Lung (tissue), 17 donors: ENCODE measurements at places on chromosomes 4 and X. TPM values are rescaled to one million over a fixed set of nuclear protein-coding genes. Genes with fewer than 3 reads are reported as not detected.
A peak's percentile ranks its signal among the peaks of the same experiment; 100 is the strongest.

- DNase-seq = peak; percentile 69
- no peak overlapping the region for H3K4me3 ChIP-seq
- H3K27ac ChIP-seq = peak overlapping the region; percentile 93
- H3K36me3 ChIP-seq = no peaks in the 10 kb centered on the region
- H3K4me1 ChIP-seq = peaks cover 22% of the 10 kb centered on the region
These were observed 98.1 kb downstream of the MGST2 start for GRCh38 chr4:139763672-139764071.

DNA sequence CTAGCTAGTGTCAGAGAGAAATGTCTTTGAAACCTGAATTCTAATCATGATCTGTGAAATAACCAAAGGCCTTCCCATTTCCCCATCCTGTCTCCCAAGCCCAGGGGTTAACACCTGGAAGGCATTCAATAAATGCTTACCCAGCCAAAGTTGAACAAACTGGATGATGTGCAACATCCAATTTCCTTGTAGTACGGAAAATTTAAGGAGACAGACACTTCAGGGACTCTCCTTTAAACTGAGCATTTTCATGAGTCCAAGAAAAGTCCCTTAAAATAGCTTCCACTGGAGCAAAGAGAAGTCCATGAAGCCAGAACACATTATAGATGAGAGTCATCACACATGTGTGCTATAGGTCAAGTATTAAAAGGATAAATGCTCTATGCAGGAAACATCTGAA, 271.2 kb downstream of the RAB28 start:
- H3K4me1 ChIP-seq = no peaks in the 10 kb centered on the region
- H3K4me3 ChIP-seq = no peak overlapping the region
- H3K27me3 ChIP-seq = no peaks in the 10 kb centered on the region

DNA sequence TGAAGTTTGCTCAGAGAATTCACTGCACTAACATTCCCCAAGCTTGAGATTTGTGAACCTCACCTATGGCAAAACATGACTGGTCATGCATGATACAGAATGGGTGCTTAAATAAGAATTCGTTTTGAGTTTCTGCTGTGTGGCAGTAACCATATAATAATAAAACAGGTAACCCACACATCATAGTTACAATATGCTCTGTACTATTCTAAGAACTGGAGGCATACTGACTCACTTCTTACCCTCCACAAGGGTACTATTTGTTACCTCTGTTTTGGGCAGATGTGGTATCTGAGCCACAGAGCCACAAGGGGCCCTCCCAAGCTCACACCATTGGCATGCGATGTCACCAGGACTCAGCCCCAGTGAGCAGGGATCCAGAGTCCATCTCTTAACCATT, 17.6 kb downstream of the SLC2A9 start:
- no peak overlapping the region for H3K27ac ChIP-seq
- DNase-seq = no peak
- no peaks in the 10 kb centered on the region for H3K36me3 ChIP-seq
- no peak overlapping the region for H3K4me3 ChIP-seq
- H3K27me3 ChIP-seq = no peaks in the 10 kb centered on the region

DNA sequence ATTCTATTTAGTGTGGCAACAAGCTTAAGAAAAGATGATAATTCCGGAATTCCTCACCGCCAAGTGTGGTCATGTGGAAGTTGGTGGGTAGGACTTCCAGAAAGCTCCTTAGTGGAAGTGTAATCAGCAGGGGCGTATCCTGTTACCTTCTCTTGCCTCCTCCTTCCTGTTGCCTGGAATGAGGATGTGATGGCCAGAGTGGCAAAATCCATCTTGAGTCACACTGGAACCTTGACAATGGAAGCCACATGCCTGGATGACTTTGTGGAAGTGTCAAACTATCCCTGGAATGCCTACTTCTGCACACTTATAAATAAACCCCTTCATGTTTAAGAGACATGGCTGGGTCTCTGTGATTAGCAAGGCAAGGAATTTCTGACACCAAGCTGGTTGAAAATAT, 191.0 kb downstream of the PRDM5 start:
- DNase-seq = no peak
- H3K27ac ChIP-seq = no peak overlapping the region
- no peaks in the 10 kb centered on the region for H3K27me3 ChIP-seq
- H3K36me3 ChIP-seq = no peaks in the 10 kb centered on the region
- no peak overlapping the region for H3K4me3 ChIP-seq

DNA sequence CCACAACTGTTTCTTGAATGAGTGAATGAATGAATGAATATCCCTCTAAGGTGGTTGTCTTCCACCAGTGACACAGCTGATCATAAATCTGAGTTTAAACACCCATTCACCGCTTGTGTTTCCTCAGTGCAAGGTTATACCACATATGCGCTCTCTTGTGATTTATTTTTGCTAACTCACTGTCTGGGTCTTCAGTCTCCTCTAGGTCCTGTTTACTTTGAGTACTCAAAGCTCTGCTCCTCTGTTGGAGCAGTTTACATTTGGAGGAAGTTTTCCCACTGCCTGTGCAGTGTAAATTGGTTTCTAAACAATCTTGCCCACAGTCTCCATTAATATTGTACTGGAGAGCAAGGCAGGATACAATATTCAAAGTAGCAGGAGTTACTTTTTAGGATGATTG, 212.6 kb upstream of the JADE1 start:
- no peaks in the 10 kb centered on the region for H3K27me3 ChIP-seq
- H3K36me3 ChIP-seq = no peaks in the 10 kb centered on the region
- no peak for DNase-seq
- no peak overlapping the region for H3K27ac ChIP-seq
- H3K4me3 ChIP-seq = no peak overlapping the region
- H3K4me1 ChIP-seq = peaks cover 23% of the 10 kb centered on the region

- peaks cover 64% of the 10 kb centered on the region for H3K27me3 ChIP-seq
- no peak overlapping the region for H3K27ac ChIP-seq
- DNase-seq = no peak
- no peaks in the 10 kb centered on the region for H3K4me1 ChIP-seq
These were observed 4.3 kb downstream of the ESX1 start for GRCh38 chrX:104250470-104250869.

GRCh38 chr4:2064276-2064991, 5.3 kb downstream of the NAT8L start:
- no peak overlapping the region for H3K27ac ChIP-seq
- no peak overlapping the region for H3K4me3 ChIP-seq
- no peaks in the 10 kb centered on the region for H3K36me3 ChIP-seq
- no peaks in the 10 kb centered on the region for H3K4me1 ChIP-seq
- no peak for DNase-seq
- H3K27me3 ChIP-seq = peaks cover 7% of the 10 kb centered on the region

- peak; percentile 48 for DNase-seq
- H3K4me1 ChIP-seq = no peaks in the 10 kb centered on the region
- H3K36me3 ChIP-seq = no peaks in the 10 kb centered on the region
- H3K4me3 ChIP-seq = no peak overlapping the region
These were observed 50.1 kb upstream of the CRMP1 start for GRCh38 chr4:5942947-5943346.

DNA sequence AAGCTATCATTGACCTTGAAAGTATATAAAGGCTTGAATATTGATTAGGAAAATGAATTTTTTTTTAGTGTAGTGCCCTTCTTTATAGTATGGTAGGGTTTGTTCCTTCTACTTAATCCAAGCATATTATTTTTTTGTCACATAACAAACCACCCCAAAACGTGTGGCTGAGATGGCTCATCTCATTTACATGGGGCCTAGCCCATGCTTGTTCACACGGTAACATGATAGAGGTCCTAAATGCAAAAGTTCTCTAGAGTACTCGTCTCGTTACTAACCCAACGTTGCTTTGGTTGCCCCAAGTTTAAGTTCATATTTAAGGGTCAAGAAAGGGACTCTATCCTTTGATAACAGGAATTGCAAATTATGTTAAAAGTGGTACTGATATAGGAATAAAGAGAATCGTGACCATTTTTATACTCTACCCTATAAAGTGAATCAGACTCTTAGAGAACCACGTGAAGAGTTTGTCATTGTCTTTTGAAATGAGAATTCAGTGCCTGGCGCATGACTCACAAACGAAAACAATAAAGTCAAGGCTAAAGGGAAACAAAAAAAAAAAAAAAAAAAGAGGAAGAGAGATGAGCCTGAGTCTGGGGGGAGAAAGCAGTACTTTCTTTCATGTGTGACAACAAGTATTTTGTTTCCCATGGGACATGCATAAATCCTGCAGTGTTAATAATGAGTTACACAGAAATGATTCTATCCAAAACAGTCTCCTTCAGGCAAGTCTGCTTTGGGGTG, 402.8 kb upstream of the NWD2 start:
- no peak for DNase-seq
- H3K36me3 ChIP-seq = no peaks in the 10 kb centered on the region

DNA sequence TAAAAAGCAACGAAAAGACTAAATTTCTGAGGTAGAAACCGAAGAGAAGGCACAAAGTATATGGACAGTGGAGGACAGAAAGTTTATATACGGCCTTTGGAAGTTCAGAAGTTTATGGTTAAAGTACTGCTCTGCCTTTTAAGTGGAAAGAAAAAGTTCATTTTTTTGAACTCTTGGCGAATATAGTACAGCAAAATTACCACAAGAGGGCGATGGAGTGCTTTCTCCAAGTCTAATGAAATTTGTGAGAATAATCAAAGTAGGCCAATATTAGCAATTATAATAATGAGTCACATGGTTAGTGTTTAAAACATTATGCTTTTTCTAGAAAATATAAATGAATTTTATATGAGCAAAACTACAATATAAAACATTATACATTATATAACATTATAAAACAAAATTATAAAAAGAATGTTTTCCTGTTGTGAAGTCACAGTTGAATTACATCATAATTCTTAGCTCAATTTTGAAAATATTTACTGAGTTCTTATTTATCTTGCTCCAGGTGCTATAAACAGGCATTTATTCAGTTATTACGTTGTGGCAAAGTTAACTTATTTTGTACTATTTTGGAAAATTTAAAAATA, 136.2 kb upstream of the BMPR1B start:
- H3K36me3 ChIP-seq = no peaks in the 10 kb centered on the region
- H3K27me3 ChIP-seq = no peaks in the 10 kb centered on the region
- no peaks in the 10 kb centered on the region for H3K4me1 ChIP-seq
- H3K27ac ChIP-seq = no peak overlapping the region

- no peaks in the 10 kb centered on the region for H3K4me1 ChIP-seq
- DNase-seq = no peak
- H3K4me3 ChIP-seq = no peak overlapping the region
- no peak overlapping the region for H3K27ac ChIP-seq
- H3K27me3 ChIP-seq = no peaks in the 10 kb centered on the region
- H3K36me3 ChIP-seq = no peaks in the 10 kb centered on the region
These were observed 16.5 kb upstream of the WFS1 start for GRCh38 chr4:6253111-6253510.

DNA sequence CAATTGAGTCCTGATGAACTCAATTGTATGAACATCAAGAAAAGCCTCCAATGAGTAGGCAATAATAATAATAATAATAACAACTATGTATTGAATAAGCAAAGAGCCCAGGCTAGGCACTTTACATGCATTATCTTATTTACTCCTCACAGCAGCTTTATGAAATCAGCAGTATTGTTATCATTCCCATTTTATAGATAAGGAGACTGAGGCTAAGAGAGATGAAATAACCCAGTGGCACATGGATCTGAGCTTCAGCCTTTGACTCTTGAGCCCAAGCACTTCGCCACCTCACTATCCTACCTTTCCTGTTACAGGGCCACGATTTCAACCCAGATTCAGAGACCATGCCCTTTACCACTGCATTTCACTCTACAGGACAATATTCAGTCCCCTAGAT, 3.2 kb downstream of the RAB33A start:
- no peaks in the 10 kb centered on the region for H3K36me3 ChIP-seq
- no peak overlapping the region for H3K4me3 ChIP-seq
- H3K4me1 ChIP-seq = peaks cover 4% of the 10 kb centered on the region
- H3K27ac ChIP-seq = no peak overlapping the region

GRCh38 chr4:86959588-86960500, 25.0 kb downstream of the AFF1 start:
- no peak overlapping the region for H3K27ac ChIP-seq
- no peak overlapping the region for H3K4me3 ChIP-seq
- H3K36me3 ChIP-seq = no peaks in the 10 kb centered on the region
- DNase-seq = no peak
- H3K4me1 ChIP-seq = peaks cover 7% of the 10 kb centered on the region

DNA sequence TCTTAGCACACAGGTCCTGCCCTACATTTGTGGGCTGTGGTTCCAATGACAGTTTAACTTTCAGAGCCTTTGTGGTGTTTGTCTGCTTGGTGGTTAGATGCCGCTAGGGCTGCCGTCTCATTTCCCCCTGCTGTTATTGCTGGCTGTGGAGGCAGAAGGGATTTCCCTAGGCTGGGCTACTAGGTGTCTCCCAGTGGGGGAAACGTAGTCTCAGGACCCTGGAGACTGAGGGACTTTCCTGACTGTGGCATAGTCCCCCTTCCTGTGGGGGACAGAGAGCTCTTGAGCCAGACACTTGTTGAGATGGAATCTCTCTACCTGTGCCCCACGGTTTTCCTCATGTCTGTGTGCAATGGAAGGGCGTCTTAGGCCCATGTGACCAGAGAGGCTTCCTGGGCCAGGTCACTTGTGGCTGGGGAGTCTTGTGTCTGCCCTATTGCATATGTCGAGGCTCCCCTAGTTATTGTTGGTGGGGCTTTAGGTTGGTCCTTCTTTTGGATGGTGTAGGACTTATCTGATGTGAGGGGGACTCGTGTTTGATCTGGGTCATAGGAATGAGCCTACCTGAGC, 68.2 kb downstream of the ARHGAP10 start:
- DNase-seq = no peak
- no peaks in the 10 kb centered on the region for H3K4me1 ChIP-seq
- H3K27ac ChIP-seq = no peak overlapping the region
- H3K36me3 ChIP-seq = no peaks in the 10 kb centered on the region

The GPC4 gene
- 19.5 TPM for polyA plus RNA-seq

The CEP44 gene
- polyA plus RNA-seq = 5.1 TPM

The PITX2 gene
- not detected for polyA plus RNA-seq

The SMR3B gene
- polyA plus RNA-seq = not detected

The OCRL gene
- polyA plus RNA-seq = 9.9 TPM

The XG gene
- 0.24 TPM for polyA plus RNA-seq

The USP17L30 gene
- polyA plus RNA-seq = not detected

The GAGE2A gene
- polyA plus RNA-seq = not detected
